Posterior vena cava (tissue), 2 donors: ENCODE measurements at places on chromosomes 16 and 17. TPM values are rescaled to one million over a fixed set of nuclear protein-coding genes. Genes with fewer than 3 reads are reported as not detected.

DNA sequence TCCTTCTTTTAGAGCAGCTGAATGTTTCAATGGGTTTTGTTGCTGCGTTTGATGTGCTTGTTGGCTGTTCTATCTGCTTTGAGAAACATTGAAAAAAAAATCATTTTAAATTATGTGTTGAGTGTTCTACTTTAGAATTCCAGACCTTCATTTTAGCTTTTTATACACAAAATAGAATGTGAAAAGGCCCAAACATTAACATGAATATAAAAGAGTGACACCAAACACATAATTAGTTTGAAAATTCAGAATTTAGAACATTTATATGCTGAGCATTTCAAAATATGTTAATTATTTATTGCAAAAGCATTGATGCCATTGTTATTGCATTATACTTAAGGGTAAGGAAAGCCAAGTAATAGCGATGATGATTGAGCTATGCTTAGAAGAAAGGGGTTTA lies 2.9 kb downstream of the NFAT5 start:
- DNase-seq: no peak

- DNase-seq: no peak
Measured at GRCh38 chr16:29676989-29677785, 1.8 kb upstream of the QPRT start.

DNA sequence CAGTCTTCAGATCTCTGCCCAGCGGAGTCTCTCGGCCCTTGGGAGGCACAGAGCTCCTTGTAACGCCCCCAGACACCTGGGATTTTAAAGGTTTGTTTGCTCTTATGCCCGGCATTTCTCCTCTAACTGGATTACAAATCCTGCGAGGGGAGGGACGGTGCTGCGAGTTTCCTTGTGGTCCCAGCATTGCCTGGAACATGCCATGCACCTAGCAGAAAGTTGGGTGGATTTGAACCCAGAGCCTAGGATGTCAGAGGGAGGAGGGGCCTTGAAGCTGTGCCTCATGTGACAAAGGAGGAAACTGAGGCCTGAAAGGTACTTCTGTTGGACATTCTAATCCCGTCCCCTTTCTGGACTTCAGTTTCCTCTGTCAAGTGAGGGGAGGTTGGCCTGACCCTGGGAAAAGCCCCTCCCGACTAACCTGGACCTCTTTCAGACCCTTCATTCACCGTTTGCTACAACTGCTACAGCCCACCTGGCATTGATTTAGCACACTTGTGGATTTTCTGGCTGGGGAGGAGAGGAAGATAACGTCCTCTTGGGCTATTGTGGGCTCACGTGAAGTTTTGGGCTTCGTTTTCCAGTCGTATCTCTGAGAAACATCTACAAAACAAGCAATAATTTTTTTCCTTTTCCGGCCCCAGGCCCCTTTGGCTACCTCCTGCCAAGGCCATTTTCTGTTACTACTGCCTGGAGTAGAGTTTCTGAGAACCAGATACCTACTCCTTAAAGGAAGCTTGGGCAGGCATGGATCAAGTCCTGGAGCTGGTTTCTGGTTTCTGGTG lies 30.9 kb downstream of the MRC2 start:
- peak; percentile 74 for DNase-seq

- no peak for DNase-seq
Measured at GRCh38 chr17:57970710-57971109, 15.5 kb upstream of the CUEDC1 start.

DNA sequence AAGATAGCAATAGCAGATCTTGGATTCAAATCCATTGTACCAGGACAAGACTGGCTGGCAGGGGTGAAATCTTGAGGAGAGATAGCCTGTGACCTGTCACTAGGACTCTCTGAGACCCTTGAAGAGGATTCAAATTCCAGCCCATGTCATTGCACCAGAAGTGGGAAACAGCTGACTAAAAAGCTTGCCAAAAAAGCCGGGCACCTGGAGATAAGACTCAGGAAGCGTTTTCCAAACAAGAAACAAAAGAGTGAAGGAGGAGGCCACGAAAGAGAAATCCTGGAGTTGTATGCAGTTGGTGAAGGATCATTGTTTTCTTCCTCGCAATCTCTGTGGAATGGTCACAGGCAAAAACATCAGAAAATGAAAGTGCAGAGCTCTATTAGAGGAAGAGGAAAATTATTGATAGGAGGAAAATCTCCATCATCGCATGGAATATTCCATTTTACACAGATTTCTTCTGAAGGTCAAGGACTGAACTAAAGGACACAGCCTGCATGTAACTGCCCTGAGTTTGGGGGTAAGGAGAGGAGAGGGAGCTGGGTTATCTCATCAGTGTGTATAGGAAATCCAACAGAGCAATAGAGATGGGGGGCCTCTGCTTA lies 9.0 kb upstream of the WSB1 start:
- DNase-seq: no peak

GRCh38 chr17:3890082-3890877 lies 2.6 kb downstream of the CAMKK1 start:
- DNase-seq: peak; percentile 95

DNA sequence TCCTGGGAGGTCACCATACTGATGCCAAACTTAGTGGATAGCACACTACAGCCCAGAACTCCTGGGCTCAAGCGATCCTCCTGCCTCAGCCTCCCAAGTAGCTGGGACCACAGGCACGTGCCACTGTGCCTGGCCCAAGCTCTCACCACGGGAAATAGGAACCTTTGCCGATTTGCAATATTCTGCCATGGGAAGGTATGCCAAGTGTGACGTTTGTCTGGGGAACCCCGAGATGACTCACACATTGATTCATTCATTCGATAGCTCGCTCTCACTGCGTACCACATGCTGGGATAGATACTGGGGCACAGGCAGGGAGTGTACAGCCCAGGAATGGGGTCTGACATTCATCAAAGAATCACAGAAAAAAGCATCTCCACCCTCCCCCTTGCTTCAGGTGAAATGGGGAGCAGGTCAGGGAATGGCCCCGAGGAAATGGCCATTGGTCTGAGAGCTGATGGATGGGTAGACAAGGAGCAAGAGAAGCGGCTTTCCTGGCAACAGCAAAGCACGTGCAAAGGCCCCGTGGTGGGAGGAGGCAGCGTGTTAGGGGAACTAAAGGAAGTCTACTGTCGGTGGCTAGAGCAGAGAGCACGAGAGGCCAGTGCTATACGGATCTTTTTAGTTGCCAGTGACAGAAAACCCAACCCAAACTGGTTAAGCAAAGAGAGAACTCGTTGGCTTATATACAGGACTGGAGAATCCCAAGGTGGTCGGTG lies 44.1 kb downstream of the DNAH17 start:
- peak; percentile 49 for DNase-seq

GRCh38 chr16:82776470-82777146 lies 149.8 kb downstream of the CDH13 start:
- no peak for DNase-seq

GRCh38 chr17:76445697-76446448 lies 7.1 kb downstream of the UBE2O start:
- DNase-seq: peak; percentile 28

The TNFRSF17 gene
- not detected for total RNA-seq

The CACNG3 gene
- total RNA-seq: not detected

The CD7 gene
- 3.0 TPM for total RNA-seq
